ENCODE measurements at places on chromosomes 4 and X.

DNA sequence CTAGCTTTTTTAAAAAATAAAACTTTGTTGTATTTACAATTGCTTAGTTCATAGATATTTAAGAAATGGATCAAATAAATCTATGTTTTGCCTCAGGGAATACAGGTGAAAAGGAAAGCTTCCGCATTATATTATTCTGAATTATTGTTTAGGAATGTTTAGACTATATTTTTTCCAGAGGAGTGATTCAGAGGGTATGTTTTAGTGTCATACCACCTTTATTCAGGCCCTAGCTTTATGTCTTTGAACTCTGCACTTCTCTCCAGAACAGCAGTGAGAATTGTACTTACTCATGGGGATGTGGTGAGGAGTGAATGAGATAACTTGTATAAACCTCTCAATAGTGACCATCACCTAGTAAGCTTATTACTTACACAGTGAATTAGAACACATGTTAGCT lies 14.0 kb downstream of the SLIT2 start:
- DNase-seq, result no peak

- DNase-seq, result no peak
These were observed 8.2 kb downstream of the ATP11C start for GRCh38 chrX:139924696-139925095.

- DNase-seq, result no peak
These were observed 580.8 kb upstream of the FTHL17 start for GRCh38 chrX:31652650-31653049.

GRCh38 chr4:176052744-176053143 lies 12.9 kb upstream of the WDR17 start:
- no peak for DNase-seq

DNA sequence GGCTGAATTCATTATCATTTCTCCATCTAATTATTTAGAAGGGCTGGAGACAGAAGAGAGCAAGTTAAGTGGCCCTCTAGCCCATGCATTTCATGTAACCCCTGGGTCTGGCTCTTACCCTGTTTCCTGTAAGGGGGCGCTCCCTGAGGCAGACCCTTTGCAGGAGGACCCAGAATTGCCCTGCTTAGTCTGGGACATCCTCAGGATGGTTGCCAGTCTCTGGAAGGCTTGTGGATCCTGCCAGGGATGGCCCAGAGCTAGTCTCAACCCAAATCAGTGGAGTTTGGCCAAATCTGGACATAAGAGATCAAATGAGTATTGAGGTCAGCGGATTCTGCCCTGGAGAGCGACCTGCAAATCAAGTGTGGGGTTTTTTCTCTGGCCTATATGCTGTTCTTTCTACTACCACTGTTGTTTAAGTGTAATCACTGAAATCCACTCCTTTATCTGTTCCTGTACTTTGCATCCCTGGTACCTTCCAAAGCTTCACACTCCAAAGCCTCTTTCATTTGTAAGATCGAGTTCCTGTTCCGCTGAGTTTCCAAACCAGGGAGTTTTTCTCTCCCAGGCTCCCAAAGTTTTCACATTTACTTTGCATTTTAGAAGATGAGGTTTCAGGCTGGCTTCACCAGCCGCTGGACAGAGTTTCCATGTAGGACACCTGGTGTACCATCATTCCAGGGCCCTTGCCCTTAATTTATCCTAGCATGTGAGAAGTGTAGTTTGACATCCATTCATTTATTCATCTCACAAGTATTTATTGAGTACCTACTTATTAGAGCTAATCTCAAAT lies 6.3 kb downstream of the KLF3 start:
- no peak for DNase-seq

- no peak for DNase-seq
These were observed 27.5 kb upstream of the VBP1 start for GRCh38 chrX:155188786-155189185.

- peak; percentile 81 for DNase-seq
These were observed at the start of gene RBM47 for GRCh38 chr4:40629401-40630334. RBM47 (minus strand) TSS chr4:40629864; CDS start chr4:40438893, 190,971 bp downstream.

DNA sequence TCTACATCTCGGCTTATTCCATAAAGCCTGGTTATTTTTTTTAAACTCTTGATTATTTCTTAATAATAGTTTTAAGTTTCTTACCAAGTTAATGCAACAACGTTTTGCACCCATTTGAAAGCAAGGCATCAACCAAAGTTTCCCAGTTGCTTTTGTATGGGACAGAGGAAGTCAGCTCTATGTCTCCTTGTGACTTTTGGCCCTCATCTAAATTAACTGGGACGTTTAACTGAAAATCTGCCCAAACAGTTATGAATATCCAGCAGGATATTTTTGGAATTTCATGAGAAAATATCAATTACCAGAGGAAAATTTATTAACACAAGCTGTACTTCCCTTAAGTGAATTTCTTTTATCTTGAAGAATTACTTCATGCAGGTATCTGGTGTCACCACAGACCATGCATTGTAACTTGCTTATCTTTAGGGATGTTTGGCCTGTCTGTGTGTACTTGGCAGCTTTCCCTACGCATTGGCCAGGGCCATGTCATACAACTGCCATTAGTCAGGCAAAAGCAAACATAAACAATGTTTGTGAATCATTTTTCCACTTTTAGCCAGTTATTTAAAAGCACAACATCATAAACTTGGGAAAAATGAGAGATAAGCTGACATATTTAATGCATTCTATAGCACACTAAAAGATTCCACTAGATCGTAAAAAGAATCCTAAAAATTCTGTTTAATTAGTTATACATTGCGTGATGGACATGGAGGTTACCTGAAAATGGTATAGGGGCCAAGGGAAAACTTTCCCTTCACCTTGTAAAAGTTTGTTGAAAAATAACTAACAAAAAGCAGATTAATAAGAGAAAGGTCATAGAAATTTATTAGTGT lies 101.4 kb upstream of the PDE5A start:
- DNase-seq, result no peak

DNA sequence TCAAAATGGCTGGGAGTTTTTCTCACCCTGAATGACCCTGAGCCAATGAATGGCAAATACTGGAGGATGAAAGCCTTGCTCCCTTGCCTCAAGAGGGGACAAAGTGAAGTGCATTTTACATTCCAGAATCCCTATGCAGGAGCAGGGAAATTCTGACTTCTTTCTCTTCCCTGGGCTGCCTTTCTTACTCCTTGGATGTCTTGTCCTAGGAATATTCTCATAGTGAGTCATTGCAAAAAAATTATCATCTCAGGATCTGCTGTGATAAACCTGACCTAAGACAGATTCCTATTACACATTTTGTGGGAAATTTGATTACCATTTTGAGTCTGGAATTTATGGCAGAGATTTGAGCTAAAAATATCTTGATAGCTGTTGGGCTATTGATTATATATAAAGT lies 199.9 kb downstream of the TMA16 start:
- DNase-seq, result no peak

- DNase-seq, result peak; percentile 39
These were observed at the start of gene KLHL4 for GRCh38 chrX:87517571-87518141. KLHL4 (plus strand) TSS chrX:87517802; CDS start chrX:87517894, 92 bp downstream.

- no peak for DNase-seq
These were observed 816.0 kb upstream of the NDST4 start for GRCh38 chr4:115929373-115929772.

DNA sequence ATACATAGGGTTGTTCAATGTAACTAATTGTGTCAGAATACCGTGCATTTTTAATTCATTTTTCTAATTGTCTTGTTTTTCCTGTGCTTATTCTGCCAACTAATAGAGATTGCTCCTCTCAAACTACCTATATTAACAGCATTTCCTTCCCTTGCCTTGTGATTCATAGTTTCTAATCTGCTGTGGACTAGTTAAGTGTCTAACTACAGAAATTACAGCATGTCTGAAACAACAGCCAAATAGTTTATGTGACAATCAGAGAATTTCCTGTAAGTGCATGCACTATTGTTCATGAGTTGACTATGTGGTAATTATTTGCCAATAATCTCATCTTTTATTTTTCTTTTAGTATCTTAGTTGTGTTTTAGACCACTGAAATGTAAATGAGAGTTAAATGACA lies 4.1 kb upstream of the SEC24B start:
- DNase-seq, result no peak

- no peak for DNase-seq
These were observed 82.0 kb upstream of the CLDN34 start for GRCh38 chrX:9885150-9885549.

GRCh38 chrX:11543249-11543648 lies 122.5 kb downstream of the ARHGAP6 start:
- DNase-seq, result no peak

DNA sequence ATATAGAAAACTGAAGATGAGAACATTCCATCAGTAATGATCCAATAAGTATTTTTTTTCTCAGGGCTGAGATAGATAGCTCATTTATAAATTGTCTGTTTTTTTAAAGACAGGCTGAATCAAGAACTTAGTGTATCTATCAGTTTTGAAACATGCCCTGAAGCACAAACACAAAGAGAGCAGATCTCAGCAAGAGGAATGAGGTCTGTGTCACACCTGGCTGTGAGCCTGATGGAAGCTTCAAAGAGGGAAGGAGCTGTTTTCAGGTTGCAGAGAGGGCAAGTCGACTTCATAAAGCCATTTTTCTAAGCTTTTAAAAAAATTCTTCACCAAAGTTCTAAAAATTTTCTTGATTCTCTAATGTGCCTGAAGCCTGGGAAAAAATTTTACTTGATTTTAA lies 434.9 kb downstream of the PDGFC start:
- no peak for DNase-seq

GRCh38 chr4:152138451-152138850 lies 377.6 kb upstream of the GATB start:
- DNase-seq, result no peak

GRCh38 chrX:68571610-68572311 lies 72.9 kb downstream of the YIPF6 start:
- DNase-seq, result no peak
